ENCODE measurements at places on chromosomes 7 and 10. TPM values are rescaled to one million over a fixed set of nuclear protein-coding genes. Genes with fewer than 3 reads are reported as not detected.

TCAF2 gene
- polyA plus RNA-seq: 1.4 TPM

EIF4EBP2 gene
- 12.5 TPM for polyA plus RNA-seq

TMEM229A gene
- polyA plus RNA-seq: not detected

EPC1 gene
- polyA plus RNA-seq: 19.8 TPM

CCDC136 gene
- polyA plus RNA-seq: 2.9 TPM

ICA1 gene
- 74.4 TPM for polyA plus RNA-seq
